ENCODE measurements at places on chromosomes 4 and X. TPM values are rescaled to one million over a fixed set of nuclear protein-coding genes. Genes with fewer than 3 reads are reported as not detected.

- no peak for DNase-seq
Observed at GRCh38 chr4:145847764-145848163, 90.9 kb downstream of the ZNF827 start.

DNA sequence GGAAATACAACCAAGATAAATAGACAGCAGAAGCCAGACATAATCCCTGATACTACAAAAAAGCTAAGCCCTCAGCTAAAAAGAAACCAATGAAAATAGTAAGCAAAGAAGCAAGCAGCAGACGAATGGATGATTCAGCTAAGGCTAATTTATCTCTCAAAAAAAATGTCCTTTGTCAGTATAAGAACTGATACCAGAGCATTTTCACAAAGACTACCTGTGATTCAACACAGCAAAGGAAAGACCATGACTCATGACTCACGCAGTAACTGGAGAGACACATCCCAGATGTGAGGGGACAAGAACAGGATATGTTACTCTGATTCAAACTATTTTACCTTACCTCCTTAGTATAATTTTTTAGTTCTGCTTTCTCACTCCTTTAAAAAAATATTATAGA lies 22.7 kb upstream of the TMPRSS11F start:
- DNase-seq = peak; percentile 98

DNA sequence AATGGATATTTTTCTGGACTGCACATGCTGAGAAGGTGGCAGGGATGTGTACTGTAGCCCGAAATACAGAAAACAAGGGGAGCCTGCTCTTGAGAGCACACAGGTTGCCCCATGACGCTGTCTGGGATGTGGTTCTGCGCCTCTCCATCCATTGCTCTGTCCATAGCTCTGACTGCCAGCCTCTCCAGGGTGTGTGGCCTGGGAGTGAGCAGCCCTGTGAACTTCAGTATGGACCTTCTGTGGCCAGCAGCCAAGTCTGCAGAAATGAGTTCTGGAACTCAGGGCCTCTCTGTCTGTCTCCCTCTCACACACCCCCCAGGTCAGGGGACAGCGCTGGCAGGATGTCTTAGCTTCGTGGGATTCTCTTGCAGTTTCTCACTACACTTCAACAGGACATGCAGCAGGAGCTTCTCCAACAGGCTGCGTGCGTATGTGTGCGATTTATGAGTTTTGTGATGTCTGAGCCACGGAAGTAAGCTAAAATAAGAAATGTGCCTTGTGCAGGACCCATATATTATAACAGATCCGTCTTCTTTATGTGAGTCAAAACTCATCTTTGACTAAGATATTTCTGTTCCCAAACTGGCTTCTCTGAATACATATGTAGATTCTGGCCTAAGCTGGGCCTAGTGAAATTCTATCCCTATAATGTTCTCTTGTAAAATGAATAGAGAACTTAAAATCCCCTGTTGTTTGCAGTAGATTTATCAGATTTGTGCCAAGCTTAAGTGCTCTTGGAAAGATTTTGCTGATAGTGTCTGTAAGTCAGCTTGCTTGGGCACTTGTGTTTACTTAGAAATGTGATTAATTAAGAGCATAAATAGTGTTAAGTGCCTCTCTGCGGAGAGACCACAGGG lies 40.0 kb downstream of the PROM1 start:
- no peak for DNase-seq

The TMPRSS11D gene
- 15.1 TPM for total RNA-seq

GRCh38 chr4:55933611-55934010 lies 15.1 kb upstream of the CEP135 start:
- DNase-seq = no peak

The F8A3 gene
- 0.26 TPM for total RNA-seq

- DNase-seq = no peak
Observed at GRCh38 chr4:174713181-174713580, 115.9 kb downstream of the GLRA3 start.

DNA sequence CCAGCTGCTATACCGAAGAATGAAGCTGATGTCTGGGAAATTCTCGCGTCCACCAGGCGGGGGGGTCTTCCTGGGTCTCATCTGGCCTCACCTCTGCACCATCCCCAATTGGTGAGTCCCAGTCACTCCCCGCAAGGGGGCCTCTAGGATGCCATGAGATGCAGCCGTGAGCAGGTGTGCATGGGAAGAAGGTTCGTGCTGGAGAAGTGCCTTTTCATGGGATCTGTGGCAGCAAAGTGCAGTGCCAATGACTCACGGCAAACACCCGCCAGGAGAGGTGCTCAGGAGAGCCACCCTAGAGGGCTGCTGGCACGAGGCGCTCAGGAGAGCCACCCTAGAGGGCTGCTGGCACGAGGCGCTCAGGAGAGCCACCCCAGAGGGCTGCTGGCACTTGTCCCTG lies 55.1 kb downstream of the CPZ start:
- no peak for DNase-seq

DNA sequence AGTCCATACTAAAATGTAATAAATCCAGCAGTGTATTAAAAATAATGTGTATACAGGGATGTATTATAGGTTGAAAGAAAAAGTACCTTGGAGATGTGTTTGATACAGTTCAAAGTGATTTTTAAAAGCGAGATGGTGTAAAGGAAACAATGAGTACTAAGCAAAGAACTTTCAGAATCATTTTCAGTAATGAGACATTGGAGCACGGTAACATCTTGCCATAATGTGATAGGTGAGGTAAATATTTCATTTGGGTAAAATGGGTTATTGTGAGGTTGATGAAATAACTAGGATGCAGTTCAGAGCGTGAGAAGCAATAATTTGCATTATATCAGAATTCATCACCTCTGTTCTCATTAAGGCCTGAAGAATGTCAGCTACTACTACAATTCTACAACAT lies 25.9 kb downstream of the EIF2S3 start:
- DNase-seq = no peak

DNA sequence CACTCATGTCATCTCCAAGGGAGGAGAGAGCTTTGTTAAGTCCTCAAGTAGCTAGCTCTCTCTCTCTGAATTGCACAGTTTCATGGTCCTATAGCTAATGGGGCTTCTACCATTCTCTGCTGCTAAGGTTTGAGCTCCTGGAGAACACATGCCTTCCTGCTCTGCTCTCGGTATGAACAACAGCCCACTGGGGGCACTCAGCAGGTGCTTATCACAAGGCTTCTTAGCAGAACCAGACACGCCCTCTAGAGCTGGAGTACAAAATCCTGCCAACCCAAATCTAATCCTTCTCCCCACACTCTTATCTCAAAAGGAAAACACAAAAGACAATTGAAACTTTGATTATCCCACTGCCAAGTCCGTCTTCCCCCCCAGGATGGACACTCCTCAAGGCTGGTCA lies 176.5 kb downstream of the HS3ST1 start:
- DNase-seq = no peak

DNA sequence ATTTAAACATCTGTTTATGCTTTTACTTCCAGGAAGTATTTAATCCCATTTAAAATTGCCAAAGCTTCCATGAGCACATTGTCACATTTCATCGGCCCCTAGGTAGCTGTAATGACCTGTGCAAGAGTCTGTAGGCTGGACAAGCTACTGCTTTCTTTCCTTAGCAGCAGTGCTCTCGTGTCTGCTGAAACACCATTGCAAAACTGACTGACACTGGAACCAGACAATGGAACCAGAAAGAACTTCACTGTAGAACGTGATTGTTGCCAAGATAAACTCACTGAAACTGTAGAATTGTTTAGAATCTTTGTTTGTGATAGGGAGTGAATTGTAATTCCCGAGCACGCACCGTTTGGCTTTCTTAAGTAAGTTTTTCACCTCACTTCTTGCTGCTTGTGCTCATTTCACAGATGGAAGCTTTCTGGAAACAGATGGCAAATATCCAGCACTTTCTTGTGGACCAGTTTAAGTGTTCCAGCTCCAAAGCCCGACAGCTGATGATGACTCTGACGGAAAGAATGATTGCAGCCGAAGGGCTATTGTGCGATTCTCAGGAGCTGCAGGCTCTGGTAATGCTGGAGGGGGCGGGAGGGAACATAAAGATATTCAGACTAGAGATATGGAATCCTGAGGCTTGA lies 36.9 kb downstream of the EVC start:
- DNase-seq = peak; percentile 86

- DNase-seq = no peak
Observed at GRCh38 chr4:10153161-10153560, 36.6 kb upstream of the WDR1 start.

- no peak for DNase-seq
Observed at GRCh38 chrX:9866633-9867032, 80.4 kb downstream of the SHROOM2 start.

DNA sequence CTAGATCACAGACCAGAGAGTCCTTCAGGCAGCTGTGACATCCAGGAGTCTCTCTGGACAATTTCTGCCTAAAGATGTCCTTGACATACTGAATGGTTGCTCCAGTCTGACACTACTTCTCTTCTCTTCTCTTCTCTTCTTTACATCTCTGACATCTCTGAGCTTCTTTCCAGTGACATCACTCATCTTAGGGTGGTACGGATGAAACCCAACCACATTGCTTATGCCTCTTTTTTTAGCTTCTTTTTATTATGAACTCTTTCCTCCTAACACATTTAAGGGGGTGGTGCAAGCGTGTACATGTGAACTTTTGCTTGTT lies 39.4 kb upstream of the IRF2 start:
- DNase-seq = no peak

GRCh38 chr4:169062897-169063244 lies 52.8 kb upstream of the CBR4 start:
- DNase-seq = no peak

DNA sequence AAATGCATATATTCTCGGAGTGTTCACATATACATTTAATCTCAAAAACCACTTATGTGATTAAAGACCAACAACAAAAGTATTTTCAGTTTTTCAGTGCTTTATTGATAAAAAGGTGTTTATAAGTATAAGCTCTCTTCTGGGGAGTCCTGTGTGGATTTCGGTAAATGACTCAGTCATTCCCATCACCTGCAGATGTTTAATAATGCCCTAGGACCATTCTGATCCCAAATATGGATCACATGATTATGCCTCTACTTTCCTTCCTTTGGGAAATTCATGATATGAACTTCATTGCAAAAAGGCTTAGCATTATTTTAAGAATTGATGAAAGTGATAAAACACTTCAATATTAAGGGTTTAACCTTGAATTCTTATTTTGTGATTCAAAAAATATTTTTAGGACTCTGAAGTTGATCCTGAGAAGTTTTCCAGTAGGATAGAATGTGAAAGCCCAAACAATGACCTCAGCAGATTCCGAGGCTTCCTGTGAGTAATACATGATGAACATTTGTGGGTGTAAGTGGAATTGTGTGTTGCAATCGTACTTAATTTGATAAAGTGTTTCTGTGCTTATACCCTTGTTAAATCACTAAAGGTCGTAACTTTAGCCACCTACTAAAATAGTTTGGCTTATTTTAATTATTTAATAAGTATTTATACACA lies 40.2 kb downstream of the ATP10D start:
- peak; percentile 94 for DNase-seq

DNA sequence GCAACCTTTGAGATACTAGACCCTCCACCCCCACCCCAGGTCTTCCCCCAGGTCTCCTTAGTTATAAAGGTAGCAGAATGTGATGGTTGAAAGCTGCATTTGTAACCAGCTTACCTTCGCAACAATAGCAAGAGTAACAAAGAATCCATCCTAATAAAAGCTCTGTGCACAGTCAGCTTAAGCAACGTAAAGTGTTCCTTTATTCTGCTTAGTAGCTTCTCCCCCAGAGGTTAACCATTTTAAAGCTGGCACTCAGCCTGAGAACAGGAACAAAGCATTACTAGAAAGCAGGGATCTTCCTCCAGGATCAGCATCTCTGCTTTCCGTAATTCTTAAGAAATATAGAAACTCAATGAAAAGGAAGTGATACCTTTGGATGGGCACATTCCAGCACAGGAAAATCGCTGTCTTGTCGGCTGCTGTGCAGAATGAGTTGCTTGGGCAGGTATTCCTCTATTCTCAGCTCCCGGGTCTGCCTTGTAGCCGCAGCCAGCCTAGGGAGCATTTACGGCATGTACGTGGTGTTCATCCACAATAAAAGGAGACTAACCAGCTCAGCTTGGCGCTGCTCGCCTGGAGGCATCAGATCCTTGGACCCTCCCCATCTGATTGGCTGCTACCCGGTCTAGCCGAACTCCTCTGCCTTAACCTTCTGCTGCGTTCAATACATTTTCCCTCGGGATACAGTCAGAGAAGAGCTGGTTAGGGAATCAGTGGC lies 113.0 kb upstream of the TLR3 start:
- DNase-seq = no peak

- no peak for DNase-seq
Observed at GRCh38 chr4:120819805-120820437, 102.6 kb downstream of the PRDM5 start.

GRCh38 chr4:158161551-158162354 lies 11.1 kb downstream of the GASK1B start:
- DNase-seq = peak; percentile 45

DNA sequence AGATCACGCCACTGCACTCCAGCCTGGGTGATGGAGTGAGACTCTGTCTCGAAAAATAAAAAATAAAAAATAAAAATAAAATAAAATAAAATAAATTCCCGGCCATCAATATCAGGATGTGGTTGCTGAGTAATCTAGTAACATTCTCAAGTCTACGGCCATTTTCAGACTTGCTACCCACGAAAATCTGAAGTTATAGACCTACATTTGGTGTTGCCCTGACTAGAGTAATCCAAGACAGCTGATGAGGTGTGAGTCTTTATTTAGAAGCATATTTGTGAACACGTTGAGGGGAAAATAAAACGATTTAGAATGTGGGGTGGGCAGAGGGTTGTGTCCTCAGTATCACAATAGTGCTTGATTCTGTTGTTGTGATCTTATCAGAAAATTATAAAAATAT lies 130.2 kb upstream of the MID1 start:
- no peak for DNase-seq

The GAGE12H gene
- total RNA-seq = not detected

GRCh38 chr4:113694008-113694407 lies 67.5 kb downstream of the CAMK2D start:
- no peak for DNase-seq

GRCh38 chrX:111284631-111285293 lies 14.5 kb upstream of the CAPN6 start:
- no peak for DNase-seq

GRCh38 chr4:77731656-77732055 lies 87.5 kb downstream of the CNOT6L start:
- DNase-seq = no peak

GRCh38 chrX:36908801-36909675 lies 99.1 kb upstream of the FAM47C start:
- DNase-seq = peak; percentile 39

The MAOB gene
- under 0.01 TPM for total RNA-seq

- DNase-seq = no peak
Observed at GRCh38 chr4:1008840-1009541, 2.4 kb upstream of the FGFRL1 start.

The ZNF630 gene
- total RNA-seq = 2.0 TPM

Measured in bronchial epithelial cell (primary cell).